ENCODE measurements at places on chromosomes 6 and 20.

DNA sequence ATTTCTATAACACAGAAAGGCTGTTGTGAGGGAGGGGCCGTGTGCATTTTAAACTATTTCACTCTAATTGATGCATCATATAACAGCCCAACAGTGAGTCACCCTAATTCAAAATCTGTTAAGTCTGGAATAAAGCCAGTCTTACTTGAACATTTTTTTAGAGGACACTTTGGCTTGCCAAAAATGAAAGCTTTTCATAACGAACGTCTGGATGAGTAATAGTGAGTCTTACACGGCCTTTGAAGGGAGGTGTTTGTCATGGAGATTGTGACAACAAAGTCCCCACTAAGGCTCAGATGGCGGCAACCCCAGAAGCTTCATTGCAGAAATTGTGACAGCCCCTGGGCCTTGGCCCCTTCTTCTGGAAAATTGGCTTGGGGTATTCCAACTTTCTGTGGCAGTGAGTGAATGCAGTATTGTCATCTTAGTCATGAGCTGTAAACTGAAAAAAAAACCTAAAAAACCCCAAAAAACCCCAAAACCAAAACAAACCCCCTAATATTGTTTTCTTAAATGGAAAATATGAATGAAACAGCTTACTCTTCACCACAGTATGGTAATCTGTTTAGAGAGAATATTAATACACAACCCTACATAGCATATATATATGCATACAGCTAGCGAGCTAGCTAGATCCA, 92.6 kb upstream of the CLDN20 start:
- DNase-seq, result peak; percentile 82

GRCh38 chr6:27178407-27178730, 69.1 kb upstream of the PRSS16 start:
- no peak for DNase-seq

DNA sequence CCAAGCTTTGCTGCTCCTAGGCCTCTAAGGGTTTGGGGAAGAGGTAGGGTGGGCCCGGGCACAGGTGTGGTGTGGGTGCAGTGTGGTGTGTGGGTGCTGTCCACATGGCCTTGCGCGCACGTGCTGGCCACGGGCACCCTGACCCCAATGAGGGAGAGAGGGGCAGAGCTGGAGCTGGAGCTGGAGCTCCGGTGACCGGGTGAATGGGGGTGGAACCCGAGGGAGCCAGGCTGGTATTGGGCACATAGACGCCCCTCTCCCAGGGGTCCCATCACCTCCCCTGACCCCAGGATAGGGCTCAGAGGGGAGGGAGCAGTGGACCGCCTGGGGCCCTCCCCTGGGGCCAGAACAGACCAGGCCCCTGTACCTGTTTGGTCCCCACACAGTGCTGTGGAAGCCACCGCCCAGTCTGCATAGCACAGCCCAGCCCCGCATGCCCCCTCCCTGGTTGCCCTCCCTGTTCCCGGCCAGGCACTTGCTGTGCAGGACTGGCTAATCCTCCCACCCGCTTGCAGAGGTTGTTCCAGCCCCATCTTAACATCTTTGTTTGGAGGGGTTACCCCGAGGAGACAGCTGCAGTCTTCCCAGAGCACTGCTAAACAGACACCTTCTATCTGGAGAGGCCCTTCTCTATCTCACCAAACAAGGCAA, 984 bp downstream of the ADAM33 start:
- no peak for DNase-seq

GRCh38 chr6:133202610-133203343, 38.4 kb upstream of the EYA4 start:
- no peak for DNase-seq

DNA sequence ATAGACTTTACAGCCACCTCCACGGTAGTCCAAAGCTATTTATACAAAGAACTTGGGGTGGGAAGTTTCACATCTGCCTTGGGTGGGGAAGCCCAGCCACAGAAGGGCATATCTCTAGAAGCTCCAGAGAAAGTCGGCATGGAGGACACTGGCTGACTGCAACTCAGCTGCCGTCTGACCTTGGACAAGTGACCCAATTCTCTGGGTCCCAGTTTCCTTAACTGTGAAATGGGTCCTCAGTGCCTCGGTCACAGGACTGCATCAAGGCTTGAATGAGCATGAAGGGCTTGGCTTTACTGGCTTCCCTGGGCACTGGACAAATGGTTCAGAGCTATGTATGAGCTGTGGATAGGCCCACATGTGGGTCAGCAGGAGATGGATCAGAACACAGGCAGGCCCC, 58.6 kb downstream of the NOL4L start:
- no peak for DNase-seq

- no peak for DNase-seq
These were observed 67.5 kb upstream of the PRL start for GRCh38 chr6:22364306-22364705.

All from CD4-positive, alpha-beta T cell treated with Interleukin-10 for 1 hour (primary cell).